ENCODE measurements at places on chromosomes 7 and 10. TPM values are rescaled to one million over a fixed set of nuclear protein-coding genes. Genes with fewer than 3 reads are reported as not detected.

Gene SEMA4G
- 1.4 TPM for total RNA-seq

Gene TSPAN12
- total RNA-seq = 5.5 TPM

Gene PHKG1
- 0.12 TPM for total RNA-seq

Gene PDGFA
- total RNA-seq = 23.7 TPM

Gene VAX1
- not detected for total RNA-seq

Gene SORCS1
- total RNA-seq = 0.09 TPM

Data from pericardium fibroblast (primary cell).